ENCODE measurements at places on chromosomes 11 and 22.

DNA sequence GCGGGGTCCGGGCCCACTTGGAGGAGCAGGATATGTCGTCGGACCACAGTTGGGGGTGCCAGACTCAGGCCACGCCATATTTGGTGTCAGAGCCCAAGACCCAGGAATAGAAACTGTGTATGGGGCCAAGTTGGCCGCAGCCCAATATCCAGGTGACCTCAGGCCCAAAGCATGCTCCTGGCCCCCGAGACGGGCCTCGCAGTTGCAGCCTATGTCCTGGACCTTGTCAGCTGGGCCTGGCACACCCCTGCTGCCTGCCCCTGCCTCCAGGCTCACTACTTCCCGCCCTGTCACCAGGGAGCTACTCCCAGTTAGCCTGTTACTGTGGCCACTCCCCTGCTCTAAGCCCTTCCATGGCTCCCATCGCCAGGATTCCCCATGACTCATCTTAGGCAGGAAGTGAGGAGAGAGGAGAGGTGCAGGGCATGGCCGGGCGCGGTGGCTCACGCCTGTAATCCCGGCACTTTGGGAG is 23.1 kb downstream of the A4GALT start:
- DNase-seq: no peak

DNA sequence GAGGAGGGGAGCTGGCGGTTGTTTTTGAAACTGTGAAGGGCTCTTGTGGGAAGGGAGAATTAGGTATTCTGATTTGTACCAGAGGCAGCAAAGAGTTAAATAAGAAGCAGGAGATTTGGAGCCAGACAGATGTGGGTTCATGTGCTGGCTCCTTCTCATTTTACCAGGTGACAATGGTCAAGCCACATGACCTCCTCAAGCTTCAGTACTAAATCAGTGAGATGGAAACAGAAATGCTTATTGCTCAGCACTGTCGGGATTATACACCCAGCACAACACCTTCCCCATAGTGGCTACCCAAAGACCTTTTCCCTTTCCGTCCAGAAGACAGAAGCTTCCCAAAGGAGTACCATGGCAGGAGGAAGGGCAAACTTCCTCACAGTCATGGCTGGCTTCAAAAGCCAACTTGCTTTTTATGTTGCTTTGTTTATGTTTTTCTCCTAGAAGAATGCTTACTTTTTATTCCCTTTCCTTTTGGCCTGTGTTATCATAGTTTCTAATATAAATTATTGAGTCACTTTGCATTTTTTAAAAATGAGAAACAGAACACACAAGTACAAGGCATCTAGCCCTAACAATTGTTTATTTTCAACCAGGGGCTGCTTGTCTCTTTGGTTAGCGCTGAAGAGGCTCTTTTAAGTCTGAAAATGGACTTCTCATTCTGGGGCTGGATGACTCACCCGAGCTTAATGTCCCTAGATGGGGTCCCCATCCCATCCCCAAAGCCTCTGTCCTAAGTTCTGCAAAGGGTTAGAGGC is 181.5 kb upstream of the ZBED5 start:
- no peak for DNase-seq

GRCh38 chr11:46315033-46315738 is 32.1 kb upstream of the DGKZ start:
- peak; percentile 97 for DNase-seq

DNA sequence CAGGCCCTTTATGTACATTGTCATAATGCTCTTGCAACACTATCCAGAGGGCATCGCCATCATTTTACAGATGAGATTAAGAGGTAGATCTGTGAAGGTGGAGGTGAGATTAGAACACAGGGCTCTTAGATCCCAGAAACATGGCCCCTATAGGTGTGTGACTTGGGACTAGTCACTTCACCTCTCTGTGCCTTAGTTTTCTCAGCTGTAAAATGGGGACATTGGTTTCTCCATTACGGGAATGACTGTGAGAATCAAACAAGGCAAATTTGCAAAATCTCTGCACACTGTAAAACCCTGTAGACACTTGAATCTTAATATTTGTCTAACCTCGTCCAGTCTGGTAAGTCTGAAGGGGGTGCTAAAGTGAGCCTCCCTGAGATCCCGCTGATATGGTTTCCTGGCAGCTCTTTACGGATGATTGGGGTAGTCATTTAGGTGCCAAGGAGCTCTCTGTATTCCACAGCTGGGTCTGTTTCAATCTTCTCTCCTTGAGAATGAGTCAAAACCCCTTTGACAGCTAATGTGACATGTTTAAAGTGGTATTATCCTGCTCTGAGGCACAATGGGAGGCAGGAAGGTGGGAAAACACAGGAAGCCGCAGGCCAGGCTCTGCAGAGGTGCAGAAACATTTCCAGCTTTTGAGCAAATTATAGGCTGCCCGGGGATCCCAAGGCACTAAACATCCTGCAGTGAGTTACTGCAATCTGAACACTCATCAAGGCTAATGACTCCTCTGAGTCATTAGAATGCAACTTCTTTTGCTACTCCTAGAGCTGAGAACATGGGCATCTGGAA is 140.8 kb downstream of the CCDC81 start:
- DNase-seq: no peak

DNA sequence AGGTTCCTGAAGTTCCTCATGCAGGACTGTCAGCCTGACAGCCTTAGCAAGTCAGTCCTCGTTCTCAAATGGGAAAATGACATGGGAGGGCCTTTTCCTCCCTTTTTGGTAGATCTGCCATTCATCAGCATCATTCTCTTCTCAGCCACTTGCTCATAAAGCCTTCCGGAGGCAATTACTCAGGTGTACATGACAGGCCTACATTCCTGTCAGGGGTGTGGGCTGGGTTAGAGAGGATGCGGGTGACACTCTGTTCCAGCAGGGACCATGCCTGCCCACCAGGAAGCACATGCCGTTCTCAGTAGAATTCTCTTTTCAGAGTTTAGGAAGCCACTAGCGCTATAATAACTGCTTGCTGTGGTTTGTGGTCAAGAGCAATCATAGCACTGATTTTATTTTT is 24.2 kb upstream of the ANKK1 start:
- DNase-seq: no peak

- no peak for DNase-seq
These were observed 22.0 kb downstream of the TMEM184B start for GRCh38 chr22:38250643-38251340.

DNA sequence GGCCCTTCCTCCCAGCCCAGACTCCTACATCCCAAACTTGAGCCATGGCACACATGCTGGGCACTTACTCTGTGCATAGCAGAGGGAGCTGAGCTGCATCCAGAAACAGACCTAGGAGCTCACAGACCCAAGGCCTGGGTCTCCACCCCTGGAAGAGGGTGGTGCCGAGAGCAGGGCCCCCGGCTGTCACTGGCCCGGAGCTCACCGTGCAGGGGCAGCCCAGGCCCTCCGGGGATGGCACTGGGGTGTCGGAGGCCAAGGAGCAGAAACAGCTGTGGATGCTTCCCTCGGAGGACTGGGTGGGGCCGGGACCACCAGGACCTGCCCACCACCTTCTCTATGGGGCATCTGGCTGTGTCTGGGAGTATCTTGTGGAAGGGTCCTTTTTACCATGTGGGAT is 4.3 kb upstream of the APOBEC3A start:
- no peak for DNase-seq

GRCh38 chr11:133198438-133198837 is 333.9 kb downstream of the OPCML start:
- DNase-seq: no peak

- DNase-seq: no peak
These were observed 3.8 kb downstream of the SMTN start for GRCh38 chr22:31084811-31085492.

- DNase-seq: no peak
These were observed 10.2 kb downstream of the SERPIND1 start for GRCh38 chr22:20783844-20784723.

DNA sequence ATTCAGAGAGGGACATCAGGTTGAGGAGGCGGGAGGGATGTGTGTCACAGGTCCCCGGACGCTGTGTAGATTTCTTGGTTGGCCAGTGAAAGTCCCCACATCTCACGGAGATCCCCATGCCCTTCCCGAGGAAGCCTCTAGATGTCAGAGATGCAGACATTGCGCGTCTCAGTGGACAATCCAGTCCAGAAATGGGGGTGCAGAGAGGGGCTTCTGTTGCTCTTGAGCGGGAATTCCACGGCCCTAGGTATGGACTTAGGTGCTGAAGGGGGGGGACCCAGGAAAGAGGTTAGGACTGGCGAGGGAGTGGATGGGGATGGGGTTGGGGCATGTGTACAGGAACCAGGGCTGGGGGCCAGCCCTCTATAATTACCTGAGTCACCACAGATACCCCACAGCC is 7.0 kb downstream of the THY1 start:
- no peak for DNase-seq

DNA sequence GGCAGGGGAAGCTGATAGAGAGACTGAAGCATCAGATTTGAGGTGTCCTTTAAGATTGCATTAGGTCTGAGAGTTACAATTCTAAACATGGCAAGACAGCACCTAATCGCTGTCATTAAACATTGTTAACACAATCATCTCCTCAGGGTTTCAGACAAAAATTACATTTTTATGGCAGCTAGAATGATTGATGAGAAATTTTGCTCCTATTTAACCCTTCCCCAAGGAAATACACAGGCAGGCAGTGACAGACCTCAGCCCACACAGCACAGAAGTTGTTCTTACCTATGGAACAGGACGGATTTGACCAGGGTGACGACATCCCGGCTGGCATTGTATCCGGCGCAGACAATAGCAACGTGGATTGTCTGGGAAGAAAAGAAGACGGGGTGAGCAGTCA is 294.3 kb downstream of the LARGE1 start:
- no peak for DNase-seq
